ENCODE measurements at places on chromosomes 4 and X.

DNA sequence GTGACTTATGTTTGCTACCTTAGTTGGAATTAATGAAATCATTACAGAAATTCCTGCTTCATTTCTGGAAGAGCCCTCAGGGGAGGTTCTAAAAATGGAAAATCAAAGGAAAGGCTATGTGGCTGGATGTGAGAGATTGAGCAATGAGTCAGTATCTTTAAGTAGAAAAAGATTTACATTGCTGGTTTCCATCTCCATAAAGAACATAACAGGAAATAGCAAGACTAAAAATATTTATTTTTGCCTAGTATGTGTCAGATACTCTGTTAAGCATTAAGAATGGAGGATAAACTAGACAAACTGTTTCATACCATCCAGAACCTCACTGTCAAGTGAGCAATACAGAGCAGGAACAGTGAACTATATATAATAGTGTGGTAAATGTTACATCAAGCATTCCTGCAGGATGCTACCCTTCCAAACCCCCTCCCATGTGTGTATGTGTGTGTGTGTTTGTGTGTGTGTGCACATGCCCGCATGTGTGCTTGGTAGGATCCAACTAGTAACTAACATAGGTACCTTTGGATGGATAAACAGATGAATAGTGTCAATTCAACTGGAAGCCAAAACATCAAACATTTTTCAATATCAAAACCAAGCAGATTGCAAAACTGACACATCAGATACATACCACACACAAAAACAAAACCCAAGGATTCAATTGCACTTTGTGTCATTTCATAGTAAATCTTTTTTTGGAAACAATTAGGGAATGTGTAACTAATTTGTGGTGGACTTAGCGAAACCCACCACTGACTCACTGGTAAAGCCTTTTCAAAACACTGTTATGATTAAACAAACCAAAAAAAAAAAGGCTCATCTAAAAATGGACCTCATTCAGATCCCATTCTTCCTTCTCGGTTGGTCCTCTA is 223.4 kb downstream of the SHROOM3 start:
- DNase-seq = no peak

GRCh38 chr4:142324572-142324971 is 521.5 kb downstream of the INPP4B start:
- no peak for DNase-seq

- DNase-seq = peak; percentile 73
These were observed at the start of gene ELF4 for GRCh38 chrX:130110379-130111219. ELF4 (minus strand) TSS chrX:130110497; CDS start chrX:130081330, 29,167 bp downstream.

DNA sequence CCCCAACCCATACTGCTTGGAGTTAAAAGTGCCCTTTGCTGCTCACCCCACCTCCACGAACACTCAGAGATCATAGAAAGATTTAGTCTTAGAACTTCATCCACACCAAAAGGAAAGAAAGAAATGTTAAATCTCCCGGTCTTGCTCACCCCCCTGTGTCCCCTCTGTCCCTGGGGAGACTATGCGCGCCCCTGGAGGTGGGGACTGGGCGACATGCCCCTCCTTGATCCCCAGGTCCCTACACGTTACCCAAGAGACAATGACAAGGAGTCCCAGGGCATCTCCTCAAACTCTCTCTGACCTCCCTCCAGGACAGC is 620 bp downstream of the ITM2A start:
- DNase-seq = no peak

GRCh38 chr4:4633431-4633830 is 91.6 kb upstream of the STX18 start:
- no peak for DNase-seq

DNA sequence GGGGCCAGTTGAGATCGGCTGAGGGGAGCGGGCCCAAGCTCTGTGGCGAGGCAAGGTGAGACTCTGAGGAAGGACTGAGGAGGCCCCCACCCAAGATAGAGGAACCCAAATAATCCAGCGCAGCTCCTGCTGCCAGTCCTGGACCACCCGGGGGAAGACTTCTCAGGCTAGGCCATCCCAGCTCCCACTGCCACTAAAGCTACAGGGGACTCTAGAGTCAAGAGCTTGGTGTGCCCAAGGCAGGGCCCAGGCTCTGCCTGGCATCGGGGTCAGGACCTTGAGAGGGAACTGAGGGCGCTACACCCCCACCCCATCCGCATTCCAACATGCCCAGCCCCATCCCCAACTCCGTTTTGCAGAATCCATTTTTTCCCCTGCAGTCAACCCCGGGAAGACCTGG is 8.6 kb downstream of the MAGEA4 start:
- no peak for DNase-seq

- no peak for DNase-seq
These were observed 42.2 kb upstream of the HMGB3 start for GRCh38 chrX:150940844-150941495.

GRCh38 chr4:72567821-72568675 is 973 bp downstream of the ADAMTS3 start:
- DNase-seq = peak; percentile 90

DNA sequence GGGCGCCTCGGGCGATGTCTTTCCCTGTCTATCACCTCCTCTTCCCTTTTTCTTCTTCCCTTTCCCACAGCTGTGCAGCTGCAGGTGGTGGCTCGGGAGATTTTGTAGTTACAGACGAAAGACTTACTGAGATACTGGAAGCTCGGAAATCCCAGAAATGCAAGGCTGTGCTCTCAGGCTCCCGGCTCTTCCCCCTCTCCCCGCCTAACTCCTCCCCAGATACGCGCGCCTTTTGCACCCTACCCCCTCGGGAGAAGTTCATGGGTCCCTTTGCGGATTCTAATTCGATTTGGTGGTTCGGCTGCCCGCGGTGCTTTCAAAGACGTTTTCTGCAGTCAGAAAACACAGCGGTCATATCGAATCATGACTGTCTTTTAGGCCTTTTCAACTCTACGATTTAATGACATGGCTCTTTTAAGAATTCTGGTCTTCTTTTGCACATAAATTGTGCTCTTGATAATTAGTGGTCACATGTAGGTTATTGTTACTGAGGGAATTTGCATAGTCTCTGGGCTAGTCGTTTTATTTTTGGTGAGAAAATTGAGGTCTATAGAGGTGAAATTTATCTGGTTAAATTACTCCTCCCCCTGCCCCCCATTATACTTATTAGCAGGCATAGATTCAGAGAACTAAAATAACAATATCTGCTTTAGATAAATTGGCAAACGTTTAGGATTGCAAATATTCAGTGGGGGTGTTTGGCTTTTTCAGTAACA is 1.6 kb downstream of the SEPTIN11 start:
- no peak for DNase-seq

DNA sequence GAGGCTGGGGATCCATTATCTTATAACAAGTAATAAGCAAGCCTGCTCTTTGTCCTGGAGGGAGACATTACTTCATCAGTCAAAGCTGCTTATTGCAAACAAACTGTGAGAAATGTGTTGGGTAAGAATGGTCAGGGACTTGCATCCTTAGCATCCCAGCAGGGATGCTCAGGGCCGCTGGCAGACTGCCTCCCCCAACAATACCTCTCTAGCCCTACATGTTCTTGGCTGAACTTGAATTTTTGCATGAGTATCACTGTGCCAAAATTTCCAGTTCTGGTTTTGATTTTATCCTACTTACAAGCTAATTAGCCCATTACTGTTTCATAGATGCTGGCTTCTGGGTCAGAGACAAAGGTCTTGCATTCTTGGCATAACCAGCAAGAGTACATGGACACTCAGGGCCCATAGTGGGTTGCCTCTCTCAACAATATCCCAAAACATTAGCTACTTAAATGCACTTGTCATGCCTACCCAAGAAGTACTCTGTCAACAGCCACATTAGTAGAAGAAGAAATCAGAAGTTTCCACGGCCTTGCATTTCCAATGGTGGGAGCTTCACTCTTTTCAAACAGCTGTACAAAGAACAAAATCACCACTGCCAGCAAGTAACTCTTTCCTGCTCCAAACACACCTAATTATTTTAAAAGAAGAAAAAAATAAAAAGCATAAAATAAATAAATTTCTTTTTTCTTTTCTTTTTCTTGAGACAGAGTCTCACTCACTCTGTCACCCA is 41.9 kb upstream of the NEUROG2 start:
- DNase-seq = no peak

DNA sequence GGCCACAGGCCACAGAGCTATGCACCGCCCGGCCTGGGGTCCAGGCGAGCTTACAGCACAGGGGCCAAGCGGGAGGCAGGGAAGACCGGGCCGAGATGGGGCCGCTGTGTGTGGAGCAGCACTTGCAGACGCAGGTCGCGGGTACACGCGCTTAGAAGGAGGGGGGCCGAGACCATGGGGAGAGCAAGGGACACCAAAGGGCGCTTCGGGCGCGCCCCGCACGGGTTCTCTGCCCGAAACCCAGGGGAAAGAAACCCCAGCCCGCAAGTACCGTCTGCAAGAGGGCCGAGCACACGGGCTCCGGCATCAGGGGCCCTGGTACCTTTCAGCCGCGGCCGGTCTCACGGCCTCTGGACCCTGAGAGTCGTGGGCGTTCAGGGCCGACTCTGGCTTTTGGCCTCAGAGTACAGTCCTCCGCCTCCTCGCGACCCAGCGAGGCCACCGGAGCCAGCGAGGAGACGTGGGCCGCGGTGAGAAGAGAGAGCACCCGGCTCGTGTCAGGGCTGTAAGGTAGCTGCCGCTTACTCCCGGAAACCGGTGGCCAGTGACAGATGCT is 342 bp downstream of the EOLA2 start:
- no peak for DNase-seq

- DNase-seq = peak; percentile 64
These were observed at the start of gene DYNLT3 for GRCh38 chrX:37846934-37847732. DYNLT3 (minus strand) TSS chrX:37847571; CDS start chrX:37847510, 61 bp downstream.

GRCh38 chrX:15877380-15877779 is 22.8 kb upstream of the AP1S2 start:
- DNase-seq = no peak

- no peak for DNase-seq
These were observed 25.7 kb upstream of the TMPRSS11A start for GRCh38 chr4:67988991-67989390.

DNA sequence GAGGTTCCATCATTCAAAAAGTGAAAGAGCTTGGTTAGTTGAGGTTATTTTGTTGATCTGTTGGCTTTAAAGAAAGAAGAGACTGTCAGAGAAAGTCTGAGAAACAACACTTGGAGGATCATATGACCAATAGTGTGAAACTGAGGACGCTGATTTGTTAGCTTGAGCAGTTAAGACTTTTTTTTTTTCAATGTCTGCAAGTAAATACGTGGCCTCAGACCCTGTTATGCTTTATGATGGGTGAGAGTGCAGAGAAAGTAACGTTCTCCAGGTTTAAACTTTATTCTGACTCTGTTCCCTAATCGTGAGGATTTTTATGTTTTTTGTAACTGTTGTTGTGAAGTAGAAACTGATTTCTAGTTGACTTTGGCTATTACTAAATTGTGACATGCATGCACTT is 45.9 kb downstream of the GAB1 start:
- DNase-seq = no peak

DNA sequence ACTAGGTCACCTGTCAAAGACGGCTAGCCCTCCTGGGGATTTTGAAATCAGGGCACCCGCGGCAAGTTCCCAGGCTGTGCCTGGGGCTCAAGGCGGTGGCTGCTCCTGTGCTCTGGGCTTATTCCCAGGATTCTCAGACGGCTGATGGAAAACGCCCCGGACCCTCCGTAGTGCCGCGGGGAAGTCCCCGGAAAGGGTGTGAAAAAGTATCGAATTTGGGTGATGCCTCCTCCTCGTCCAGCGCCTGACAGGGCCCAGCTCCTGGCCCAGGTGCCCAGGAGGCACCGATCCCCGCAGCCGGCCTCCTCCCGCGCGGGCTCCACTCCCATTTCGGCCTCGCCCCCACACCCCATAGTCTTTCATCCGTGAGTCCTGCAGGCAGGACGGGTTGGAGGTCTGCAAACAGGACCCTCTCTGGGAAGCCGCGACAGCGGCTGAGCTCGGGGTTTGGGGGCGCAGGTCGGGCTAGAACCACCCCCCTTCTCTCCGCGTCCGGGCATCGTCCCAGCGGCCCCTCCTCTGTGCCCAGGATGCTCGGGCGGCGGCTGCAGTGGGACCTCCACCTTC is 1.1 kb upstream of the NSG1 start:
- no peak for DNase-seq

DNA sequence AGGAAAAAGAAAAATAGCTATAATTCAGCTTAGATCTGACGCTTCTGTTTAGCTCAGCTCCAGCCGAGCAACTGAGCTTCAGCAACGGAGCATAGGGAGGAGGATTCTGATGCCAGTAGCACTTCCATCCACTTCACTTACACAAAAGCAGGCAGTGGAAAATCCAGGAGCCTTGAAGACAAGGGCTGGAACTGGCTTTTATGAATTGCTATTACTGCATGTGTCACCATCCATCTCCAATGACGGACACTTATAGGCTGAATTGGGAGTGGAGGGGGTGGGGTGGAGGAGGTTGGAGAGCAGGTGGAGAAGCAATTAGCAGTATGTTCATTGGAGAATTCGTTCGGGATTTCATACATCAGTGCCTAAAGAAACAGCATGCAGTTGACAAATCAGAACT is 15.6 kb downstream of the ENOX2 start:
- DNase-seq = no peak

- no peak for DNase-seq
These were observed 14.1 kb upstream of the CD99 start for GRCh38 chrX:2676794-2677675.

GRCh38 chr4:97942951-97943350 is 200.3 kb downstream of the STPG2 start:
- no peak for DNase-seq

GRCh38 chrX:137062915-137063617 is 29.3 kb upstream of the GPR101 start:
- no peak for DNase-seq

GRCh38 chrX:9117851-9118250 is 83.9 kb upstream of the FAM9B start:
- no peak for DNase-seq

All from posterior cingulate gyrus (tissue), 11 donors.